ENCODE measurements at places on chromosomes 3 and 15. TPM values are rescaled to one million over a fixed set of nuclear protein-coding genes. Genes with fewer than 3 reads are reported as not detected.

The SPATA12 gene
- not detected for total RNA-seq

The RTP2 gene
- not detected for total RNA-seq

The FSTL1 gene
- 1,010 TPM for total RNA-seq

The THAP10 gene
- 1.6 TPM for total RNA-seq

The FANCD2OS gene
- total RNA-seq = not detected

DNA sequence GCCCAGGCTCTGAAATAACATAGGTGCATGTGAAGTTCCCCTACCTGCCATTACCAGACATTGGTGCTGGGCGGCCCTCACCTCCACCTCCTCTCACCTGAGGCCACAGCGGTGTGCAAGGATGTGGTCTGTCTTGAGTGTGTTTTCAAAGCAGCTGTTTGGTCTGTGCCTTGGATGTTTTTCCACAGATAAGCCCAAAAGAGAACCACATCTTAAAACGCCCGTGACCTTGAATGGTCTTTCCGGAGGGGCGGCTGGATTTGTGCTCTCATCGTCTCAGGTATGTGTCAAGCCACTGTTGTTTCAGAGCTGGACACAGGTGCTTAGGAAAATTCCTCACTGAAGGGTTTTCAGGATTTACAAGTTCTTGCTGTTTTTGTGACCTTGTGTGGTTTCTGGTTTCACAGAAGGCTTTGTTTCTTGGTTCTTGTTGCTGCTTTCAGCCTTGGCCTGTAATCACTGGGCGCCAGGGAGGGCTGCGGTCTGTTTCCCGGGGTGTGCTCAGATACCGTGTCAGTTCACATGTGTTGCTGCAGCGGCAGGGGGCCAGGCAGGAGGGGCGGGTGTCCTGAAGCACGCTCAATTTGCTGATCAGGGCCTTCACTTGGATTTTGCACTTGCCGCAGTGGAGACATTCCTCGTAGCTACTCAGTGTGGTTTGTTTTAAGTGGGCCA is 128.4 kb downstream of the IGF1R start:
- H3K36me3 ChIP-seq = no peaks in the 10 kb centered on the region
- H3K27ac ChIP-seq = no peak overlapping the region
- peak; percentile 89 for DNase-seq

GRCh38 chr15:71746719-71747118 is 63.6 kb upstream of the NR2E3 start:
- H3K4me3 ChIP-seq = no peak overlapping the region
- H3K4me1 ChIP-seq = peaks cover 25% of the 10 kb centered on the region
- no peak for DNase-seq
- H3K36me3 ChIP-seq = no peaks in the 10 kb centered on the region
- no peaks in the 10 kb centered on the region for H3K27me3 ChIP-seq

DNA sequence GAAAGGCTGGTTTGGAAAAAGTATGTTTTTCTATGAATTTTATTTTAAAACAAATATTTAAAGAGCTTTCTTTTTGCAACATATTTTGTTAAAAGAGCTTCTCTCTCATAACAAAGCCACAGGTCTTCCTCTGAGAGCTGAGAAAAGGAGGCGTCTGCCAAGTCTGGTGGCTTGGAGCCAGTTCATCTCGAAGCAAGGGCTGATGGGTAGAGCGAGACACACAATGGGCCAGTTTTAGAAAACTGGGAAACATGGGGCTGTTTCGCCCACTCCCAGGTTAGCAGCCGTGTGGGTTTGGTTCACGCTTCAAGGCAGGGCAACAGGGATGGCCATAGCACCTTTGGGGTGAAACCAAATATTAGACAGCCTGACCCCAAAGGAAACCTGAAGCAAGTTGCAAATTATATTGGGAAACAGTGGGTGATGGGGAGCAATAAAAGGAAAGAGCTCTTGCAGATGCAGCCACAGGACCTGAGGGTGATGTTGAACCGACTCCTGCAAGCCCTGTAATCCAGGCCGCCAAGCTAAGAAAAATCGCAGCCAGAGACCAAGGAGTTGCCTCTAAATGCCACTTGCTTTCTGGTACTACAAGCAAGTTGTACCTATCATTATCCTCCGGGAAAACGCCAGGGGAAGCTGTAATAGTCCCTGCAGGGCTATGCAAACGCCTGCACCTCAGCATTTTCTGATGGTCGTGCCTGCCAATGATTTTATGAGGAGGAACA is 88.4 kb upstream of the GALNT15 start:
- DNase-seq = peak; percentile 59
- no peak overlapping the region for H3K4me3 ChIP-seq
- H3K27ac ChIP-seq = peak overlapping the region; percentile 71
- H3K4me1 ChIP-seq = peaks cover 33% of the 10 kb centered on the region
- no peaks in the 10 kb centered on the region for H3K36me3 ChIP-seq

- H3K4me3 ChIP-seq = no peak overlapping the region
- no peak for DNase-seq
- no peak overlapping the region for H3K27ac ChIP-seq
- no peaks in the 10 kb centered on the region for H3K4me1 ChIP-seq
- H3K27me3 ChIP-seq = no peaks in the 10 kb centered on the region
Measured at GRCh38 chr3:48650723-48651122, 12.0 kb downstream of the CELSR3 start.

GRCh38 chr15:57746786-57747185 is 40.3 kb downstream of the POLR2M start:
- H3K4me3 ChIP-seq = no peak overlapping the region
- no peaks in the 10 kb centered on the region for H3K27me3 ChIP-seq
- no peak overlapping the region for H3K27ac ChIP-seq
- H3K4me1 ChIP-seq = no peaks in the 10 kb centered on the region
- no peak for DNase-seq

GRCh38 chr3:78154521-78155186 is 1114.8 kb downstream of the ROBO2 start:
- H3K27ac ChIP-seq = no peak overlapping the region
- no peak overlapping the region for H3K4me3 ChIP-seq
- no peak for DNase-seq
- no peaks in the 10 kb centered on the region for H3K36me3 ChIP-seq
- H3K4me1 ChIP-seq = no peaks in the 10 kb centered on the region

- H3K27ac ChIP-seq = no peak overlapping the region
- H3K27me3 ChIP-seq = no peaks in the 10 kb centered on the region
- no peaks in the 10 kb centered on the region for H3K36me3 ChIP-seq
- H3K4me3 ChIP-seq = no peak overlapping the region
- H3K4me1 ChIP-seq = no peaks in the 10 kb centered on the region
Measured at GRCh38 chr3:137796993-137797392, 32.9 kb downstream of the SOX14 start.

GRCh38 chr3:160725338-160725737 is 30.7 kb upstream of the PPM1L start:
- DNase-seq = no peak
- no peaks in the 10 kb centered on the region for H3K36me3 ChIP-seq
- no peaks in the 10 kb centered on the region for H3K27me3 ChIP-seq
- no peaks in the 10 kb centered on the region for H3K4me1 ChIP-seq
- no peak overlapping the region for H3K4me3 ChIP-seq

- no peak overlapping the region for H3K27ac ChIP-seq
- no peak for DNase-seq
- no peaks in the 10 kb centered on the region for H3K36me3 ChIP-seq
- peaks cover 6% of the 10 kb centered on the region for H3K4me1 ChIP-seq
- no peaks in the 10 kb centered on the region for H3K27me3 ChIP-seq
Measured at GRCh38 chr15:45181491-45182285, 6.1 kb downstream of the SHF start.

DNA sequence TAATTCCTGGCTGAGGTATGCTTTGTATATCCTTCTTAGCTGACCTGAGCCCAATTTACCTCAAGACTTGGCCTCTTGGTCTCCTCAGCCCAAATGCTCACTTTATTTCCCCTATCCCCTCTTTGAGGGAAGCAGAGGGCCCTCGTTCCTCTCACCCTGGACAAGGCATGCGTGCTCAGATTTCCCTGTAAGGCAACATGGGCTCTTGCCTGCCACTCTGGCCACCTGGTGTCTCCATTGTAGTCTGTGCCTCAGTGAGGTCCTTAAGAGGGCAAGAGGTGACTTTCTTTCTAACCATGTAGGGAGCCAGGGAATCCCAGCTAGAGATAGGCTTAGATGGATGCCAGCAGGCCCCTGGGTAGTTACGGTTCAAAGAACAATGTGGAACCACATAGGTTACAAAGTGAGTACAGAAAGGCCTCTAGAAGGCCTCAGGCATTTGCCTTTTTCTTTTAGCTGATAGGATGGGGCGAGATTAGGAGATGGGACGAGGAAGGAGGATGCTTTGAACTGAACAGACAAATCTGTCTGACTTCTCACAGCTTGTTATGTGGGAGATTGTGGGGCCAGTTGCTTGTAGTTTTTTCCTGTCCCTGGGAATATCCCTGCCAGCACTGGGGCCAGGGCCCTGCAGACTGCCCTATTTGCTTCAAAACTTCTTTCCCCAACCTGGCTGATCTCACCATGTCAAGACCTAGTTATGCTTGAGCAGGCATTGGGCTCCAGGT is 1.1 kb upstream of the INTS14 start:
- peak overlapping the region; percentile 97 for H3K4me3 ChIP-seq
- no peak for DNase-seq
- peak overlapping the region; percentile 93 for H3K27ac ChIP-seq
- H3K36me3 ChIP-seq = no peaks in the 10 kb centered on the region
- H3K27me3 ChIP-seq = no peaks in the 10 kb centered on the region

GRCh38 chr3:62068337-62068736 is 305.0 kb downstream of the FEZF2 start:
- no peak overlapping the region for H3K27ac ChIP-seq
- no peak overlapping the region for H3K4me3 ChIP-seq
- no peak for DNase-seq

DNA sequence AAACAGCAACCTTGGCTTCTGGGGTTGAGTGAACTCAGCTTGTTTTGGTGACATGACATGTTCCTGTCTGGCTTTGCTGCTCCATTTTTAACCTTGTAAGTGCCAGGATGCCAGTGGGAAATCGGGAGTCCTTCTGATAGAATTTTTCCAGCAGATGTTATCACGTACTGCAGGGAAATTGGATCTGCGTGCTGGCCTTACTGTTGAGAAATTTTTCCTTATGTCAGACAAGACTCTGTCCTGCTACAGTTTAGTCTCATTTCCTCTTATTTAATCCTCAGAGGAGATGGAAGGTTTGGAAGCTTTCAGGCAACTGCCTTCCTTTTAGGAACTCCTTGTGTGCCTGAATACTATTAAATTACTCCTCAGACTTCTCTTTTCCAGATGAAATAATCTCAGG is 80.6 kb downstream of the PGPEP1L start:
- no peaks in the 10 kb centered on the region for H3K27me3 ChIP-seq
- no peak overlapping the region for H3K4me3 ChIP-seq
- DNase-seq = no peak
- H3K27ac ChIP-seq = no peak overlapping the region

GRCh38 chr3:85584779-85585356 is 626.1 kb downstream of the CADM2 start:
- DNase-seq = no peak
- H3K36me3 ChIP-seq = no peaks in the 10 kb centered on the region
- no peaks in the 10 kb centered on the region for H3K27me3 ChIP-seq
- H3K27ac ChIP-seq = no peak overlapping the region
- H3K4me3 ChIP-seq = no peak overlapping the region

Data from astrocyte (in vitro differentiated cells and primary cell).